KG1 (cell line): ENCODE measurements at places on chromosomes 3 and 15.

DNA sequence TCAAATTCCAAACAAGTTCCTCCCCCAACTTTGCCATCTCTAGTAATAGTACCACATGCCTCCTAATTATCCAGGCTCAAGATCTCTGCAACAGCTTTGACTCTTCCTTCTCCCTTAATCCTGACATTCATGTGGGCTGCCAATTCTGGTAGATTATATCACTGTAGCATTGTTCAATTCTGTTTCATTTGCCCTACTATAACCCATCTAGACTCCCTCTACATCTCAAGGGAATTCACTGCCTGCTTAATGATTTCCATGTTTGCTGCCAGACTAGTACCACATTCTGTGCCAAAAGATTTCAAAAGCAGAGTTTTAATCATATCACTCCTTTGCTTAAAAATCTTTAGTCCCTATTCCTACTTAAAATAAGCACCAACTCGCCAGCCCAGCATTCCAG is 34.6 kb upstream of the PPIB start:
- no peak for DNase-seq

- no peak for DNase-seq
Observed at GRCh38 chr15:73190189-73190601, 137.9 kb downstream of the NEO1 start.

- no peak for DNase-seq
Observed at GRCh38 chr15:55588815-55589115, 620 bp upstream of the PYGO1 start.

DNA sequence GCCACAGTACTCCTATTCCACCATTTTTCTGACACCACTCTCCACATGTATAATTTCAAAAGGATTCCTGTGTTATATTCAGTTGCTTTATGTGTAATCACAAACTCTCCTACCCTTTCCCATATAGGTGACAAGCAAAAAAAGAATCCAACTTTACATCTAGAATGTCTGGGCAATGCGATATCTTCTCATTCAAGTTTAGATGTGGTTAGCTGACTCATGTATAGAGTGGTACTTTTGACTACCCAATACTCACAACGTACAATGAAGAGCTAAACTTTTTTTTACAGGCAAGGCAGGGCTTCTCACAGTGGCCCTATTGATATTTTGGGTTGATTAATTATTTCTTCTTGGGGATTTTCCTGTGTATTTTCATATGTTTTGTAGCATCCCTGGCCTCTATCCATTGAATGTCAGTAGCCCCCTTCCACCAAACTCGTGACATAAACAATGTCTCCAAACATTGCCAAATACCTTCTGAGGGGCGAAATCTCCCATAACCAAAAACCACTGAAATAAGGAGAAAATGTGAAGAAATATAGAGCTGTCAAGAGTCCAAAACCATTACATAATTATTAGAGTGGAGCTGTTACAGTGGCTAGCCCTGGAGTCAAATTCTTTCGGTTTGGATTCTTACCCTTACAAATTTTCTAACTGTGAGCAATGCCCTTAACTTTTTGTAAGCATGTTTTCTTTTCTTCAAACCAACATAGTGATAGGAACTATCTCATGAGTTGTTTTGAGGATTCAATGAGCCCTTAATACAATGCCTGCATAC is 342.6 kb downstream of the NSUN3 start:
- DNase-seq, result no peak

DNA sequence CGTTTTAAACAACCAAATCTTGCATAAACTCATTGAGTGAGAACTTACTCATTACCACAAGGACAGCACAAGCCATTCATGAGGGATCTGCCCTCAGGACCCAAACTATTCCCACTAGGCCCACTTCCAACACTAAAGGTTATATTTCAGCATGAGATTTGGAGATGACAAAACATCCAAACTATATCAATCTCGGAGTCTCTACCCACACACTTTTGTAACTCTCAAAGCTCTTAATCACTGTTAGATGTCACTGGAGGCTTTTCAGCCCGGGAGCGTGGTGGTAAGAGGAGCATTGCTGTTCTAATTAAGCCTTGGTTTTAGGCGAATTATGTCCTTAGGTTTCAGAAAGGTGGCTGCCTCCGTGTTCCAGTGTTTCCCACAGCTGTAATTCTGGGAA is 86.3 kb downstream of the CNTN6 start:
- DNase-seq, result no peak

GRCh38 chr3:184339001-184339400 is 1.6 kb downstream of the FAM131A start:
- no peak for DNase-seq

GRCh38 chr3:186847437-186847836 is 4.9 kb downstream of the ADIPOQ start:
- DNase-seq, result no peak

- DNase-seq, result no peak
Observed at GRCh38 chr15:78715930-78716329, 74.9 kb upstream of the CHRNB4 start.

DNA sequence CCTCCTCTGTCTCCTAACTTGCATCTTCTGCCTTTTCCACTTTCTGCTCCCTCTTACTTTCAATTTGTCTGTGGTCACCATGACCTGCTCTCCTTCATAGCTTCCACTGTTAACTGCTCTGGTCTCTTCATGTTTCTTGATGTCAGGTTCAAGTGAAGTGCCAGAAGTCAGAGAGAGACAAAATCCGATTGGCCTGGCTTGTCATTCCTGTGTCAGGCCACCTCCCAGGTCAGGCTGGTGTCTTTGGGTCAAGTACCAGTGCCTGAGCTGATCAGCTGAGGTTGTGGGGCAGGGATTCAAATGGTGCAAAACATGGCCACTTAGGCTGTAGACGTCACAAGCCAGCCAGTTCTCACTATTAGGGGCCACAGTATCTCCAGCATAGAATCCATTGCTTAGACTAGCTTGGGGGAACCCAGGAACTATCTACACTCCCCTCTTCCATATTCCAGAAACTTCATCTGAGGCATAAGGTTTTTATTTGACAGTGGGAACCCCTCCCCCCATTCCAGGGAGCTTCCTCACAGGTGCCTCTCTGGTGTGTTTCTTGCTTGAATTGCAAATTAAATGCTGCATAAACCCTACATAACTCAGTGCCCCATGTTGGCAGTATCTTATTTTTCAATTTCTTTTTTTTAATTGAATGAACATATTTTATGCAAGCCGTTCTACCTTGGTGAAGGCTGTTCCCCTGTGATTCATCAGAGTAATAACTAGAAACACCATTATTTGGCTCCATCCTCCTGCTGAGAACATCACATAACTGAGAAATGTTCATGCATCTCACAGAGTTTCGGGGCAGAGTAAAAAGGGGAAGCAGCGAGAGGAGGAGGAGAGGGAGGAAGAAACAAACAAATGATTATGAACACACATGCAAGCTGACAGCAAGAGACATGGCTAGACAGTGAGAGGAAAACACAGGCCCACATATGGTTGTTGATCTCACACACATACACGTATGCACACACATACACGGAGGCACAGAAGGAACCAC is 175.8 kb downstream of the TLE3 start:
- DNase-seq, result no peak

- no peak for DNase-seq
Observed at GRCh38 chr3:126028096-126028495, 55.8 kb downstream of the SLC41A3 start.

GRCh38 chr3:54871867-54872266 is 56.0 kb downstream of the LRTM1 start:
- DNase-seq, result no peak

DNA sequence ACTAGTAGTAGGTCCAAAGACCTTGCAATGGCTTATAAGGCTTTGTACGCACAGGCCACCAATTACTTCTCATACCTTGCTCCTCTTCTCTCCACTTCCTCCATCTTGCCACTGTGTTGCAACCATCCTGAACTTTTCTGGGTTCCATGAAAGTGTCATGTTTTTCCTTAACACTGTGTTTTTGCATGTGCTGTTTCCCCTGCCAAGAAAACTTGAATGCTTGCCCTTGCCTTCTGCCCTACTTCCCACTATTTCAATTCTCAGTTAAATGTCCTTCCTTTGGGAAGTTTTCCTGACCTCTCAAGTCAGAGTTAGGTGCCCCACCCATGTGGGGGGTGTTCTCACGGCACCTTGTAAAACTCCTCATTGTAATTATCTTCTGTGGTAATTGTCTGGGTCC is 182.8 kb downstream of the THRB start:
- no peak for DNase-seq

DNA sequence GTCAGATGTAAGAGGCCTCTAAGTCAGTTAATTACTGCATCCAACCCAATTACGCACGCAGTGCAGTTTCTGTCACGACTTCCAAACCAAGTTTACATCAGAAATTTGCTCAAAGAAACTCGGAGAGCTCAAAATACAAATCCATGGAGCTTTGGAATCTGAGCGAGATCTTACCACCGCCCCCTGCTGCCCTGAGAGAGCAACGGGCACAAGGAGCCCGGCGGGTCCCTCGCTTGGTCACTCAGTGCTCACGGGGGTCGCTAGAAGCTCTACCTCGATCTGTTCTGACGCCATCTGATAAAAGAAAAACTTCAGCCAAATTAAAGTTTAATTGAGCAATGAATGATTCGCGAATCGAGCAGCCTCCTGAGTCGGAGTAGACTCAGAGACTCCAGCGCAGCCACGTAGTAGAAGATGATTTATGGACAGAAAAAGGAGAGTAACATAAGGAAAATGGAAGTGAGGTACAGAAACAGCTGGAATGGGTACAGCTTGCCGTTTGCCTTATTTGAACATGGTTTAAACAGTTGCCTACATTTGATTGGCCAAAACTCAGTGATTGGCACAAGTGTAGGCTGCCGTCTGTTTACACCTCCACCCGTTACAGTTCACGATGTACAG is 232.7 kb upstream of the ATP10A start:
- no peak for DNase-seq

- DNase-seq, result no peak
Observed at GRCh38 chr3:176987901-176988650, 209.2 kb downstream of the TBL1XR1 start.

GRCh38 chr15:39172380-39173281 is 408.2 kb upstream of the THBS1 start:
- DNase-seq, result no peak

GRCh38 chr15:26771578-26772153 is 1.2 kb downstream of the GABRB3 start:
- no peak for DNase-seq

DNA sequence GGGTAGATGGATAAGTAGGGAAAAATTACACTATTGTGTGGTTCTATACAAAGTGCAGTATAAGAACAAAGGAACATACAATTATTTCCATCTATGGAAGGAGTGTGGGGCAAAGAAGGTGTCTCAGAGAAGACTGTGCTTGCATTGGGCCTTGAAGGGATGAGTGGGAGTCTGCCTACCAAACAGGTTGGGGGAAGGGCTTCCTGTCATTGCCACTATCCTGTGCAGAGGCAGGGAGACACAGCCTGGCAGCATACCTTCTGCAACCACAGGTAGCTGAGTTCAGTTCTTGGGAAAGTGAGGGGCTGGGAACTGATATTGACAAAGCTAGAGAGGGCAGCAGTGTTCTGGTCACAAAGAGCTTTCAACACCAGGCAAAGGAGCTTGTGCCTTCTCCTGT is 3.4 kb downstream of the TIMP4 start:
- no peak for DNase-seq
